Smooth muscle cell of the pulmonary artery (primary cell): ENCODE measurements at places on chromosomes 16 and 17. TPM values are rescaled to one million over a fixed set of nuclear protein-coding genes. Genes with fewer than 3 reads are reported as not detected.

The EVPL gene
- under 0.01 and 0.10 TPM in 2 replicates for total RNA-seq

The HIGD1B gene
- not detected in 2 replicates for total RNA-seq

The GJD3 gene
- total RNA-seq, result 1.6 and 5.9 TPM in 2 replicates

The PRCD gene
- 4.5 and 5.3 TPM in 2 replicates for total RNA-seq

The PMM2 gene
- 27.2 and 27.4 TPM in 2 replicates for total RNA-seq

The KRTAP9-8 gene
- not detected in 2 replicates for total RNA-seq

The SLX4 gene
- 4.9 and 6.1 TPM in 2 replicates for total RNA-seq

The DNAI2 gene
- total RNA-seq, result not detected in 2 replicates

The PSME3 gene
- total RNA-seq, result 60.6 and 62.2 TPM in 2 replicates

The PPM1E gene
- 0.07 and 0.13 TPM in 2 replicates for total RNA-seq

The CA10 gene
- not detected in 2 replicates for total RNA-seq

The TBC1D3E gene
- 0.65 TPM in 1 of 2 replicates, not detected in the other for total RNA-seq

The OTOP3 gene
- total RNA-seq, result not detected in 2 replicates

The TEX19 gene
- 0.07 TPM in 1 of 2 replicates, not detected in the other for total RNA-seq

The MMP28 gene
- total RNA-seq, result 0.65 and 1.8 TPM in 2 replicates

The FZD2 gene
- total RNA-seq, result 27.6 and 32.5 TPM in 2 replicates

The KRTAP9-2 gene
- not detected in 2 replicates for total RNA-seq

The RNFT1 gene
- 14.8 and 18.1 TPM in 2 replicates for total RNA-seq

The NPIPB2 gene
- 5.2 and 7.3 TPM in 2 replicates for total RNA-seq

The IL21R gene
- 1.2 and 2.2 TPM in 2 replicates for total RNA-seq

The ZNF205 gene
- 12.4 and 16.0 TPM in 2 replicates for total RNA-seq

The ATP6V0A1 gene
- 98.5 and 104 TPM in 2 replicates for total RNA-seq

The VASN gene
- total RNA-seq, result 137 and 148 TPM in 2 replicates

The ERI2 gene
- total RNA-seq, result 12.8 and 23.5 TPM in 2 replicates

The G6PC1 gene
- not detected in 2 replicates for total RNA-seq

The HOXB13 gene
- total RNA-seq, result not detected in 2 replicates

The ACSM5 gene
- 0.13 TPM in 1 of 2 replicates, not detected in the other for total RNA-seq
